Effector CD8-positive, alpha-beta T cell (primary cell): ENCODE measurements at places on chromosomes 12 and 14.
A peak's percentile ranks its signal among the peaks of the same experiment; 100 is the strongest.

- DNase-seq: no peak
These were observed 29.2 kb downstream of the ZCCHC8 start for GRCh38 chr12:122471324-122472226.

DNA sequence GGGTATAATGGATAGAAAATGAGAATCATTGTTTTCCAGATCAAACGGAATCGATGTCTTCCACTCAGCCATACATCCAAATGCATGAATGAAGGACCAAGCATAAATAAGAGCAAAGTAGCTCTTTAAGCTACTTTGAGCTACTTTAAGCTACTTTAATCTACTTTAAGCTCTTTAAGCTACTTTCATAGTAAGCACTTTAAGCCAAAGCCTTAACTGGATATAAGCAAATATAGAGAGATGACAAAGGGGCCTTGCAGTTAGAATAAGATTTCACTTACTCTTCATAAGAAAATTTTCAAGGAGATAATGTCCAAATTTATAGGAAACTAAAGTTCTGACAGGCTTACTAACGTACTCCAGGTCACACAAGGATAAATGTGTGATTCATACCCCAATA is 355.6 kb upstream of the KITLG start:
- DNase-seq: no peak

- DNase-seq: no peak
These were observed 268.8 kb downstream of the TTC8 start for GRCh38 chr14:89093083-89093730.

DNA sequence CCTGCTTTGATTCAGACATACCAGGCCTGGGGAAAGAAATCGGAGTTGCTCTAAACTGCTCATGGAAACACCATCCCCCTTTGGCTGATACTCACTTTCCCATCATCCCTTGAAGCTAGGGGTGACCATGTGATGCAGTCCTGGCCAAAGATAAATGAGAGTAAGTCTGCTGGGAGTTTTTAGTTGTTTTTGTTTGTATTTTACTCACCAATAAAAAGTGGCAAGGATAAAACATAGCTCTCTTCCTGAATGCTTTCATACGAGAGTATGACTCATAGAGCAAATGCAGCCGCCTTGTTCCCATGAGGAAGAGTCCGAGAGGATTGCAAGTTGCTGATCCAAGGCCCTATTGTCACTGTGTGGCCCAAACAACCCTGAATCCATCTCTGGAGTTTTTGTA is 126.4 kb upstream of the TMEM132C start:
- no peak for DNase-seq

GRCh38 chr14:28765831-28766468 is 637 bp upstream of the FOXG1 start:
- no peak for DNase-seq

DNA sequence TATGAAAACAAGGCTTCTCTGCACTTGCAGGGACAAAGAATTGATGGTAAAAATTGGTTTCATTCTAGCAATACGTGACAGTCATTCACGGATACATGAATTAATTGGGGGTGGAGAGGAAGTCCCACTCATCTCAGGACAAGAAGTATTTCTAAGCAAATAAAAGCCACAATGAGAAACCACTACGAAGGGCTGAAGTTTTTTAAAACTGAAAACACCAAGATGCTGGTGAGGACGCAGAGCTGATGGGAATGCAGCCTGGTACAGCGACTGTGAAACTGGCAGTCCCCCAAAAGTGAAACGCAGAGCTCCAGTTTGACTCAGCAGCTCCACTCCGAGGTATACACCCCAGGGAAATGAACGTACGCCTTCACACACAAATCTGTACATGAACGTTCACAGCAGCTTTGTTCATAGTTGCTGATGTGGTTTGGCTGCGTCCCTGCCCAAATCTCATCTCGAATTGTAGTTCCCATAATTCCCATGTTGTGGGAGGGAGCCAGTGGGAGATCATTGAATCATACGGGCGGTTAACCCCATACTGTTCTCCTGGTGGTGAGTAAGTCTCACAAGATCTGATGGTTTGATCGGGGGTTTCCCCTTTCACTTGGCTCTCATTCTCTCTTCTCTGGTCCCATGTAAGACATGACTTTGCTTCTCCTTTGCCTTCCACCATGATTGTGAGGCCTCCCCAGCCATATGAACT is 89.0 kb downstream of the SCARB1 start:
- DNase-seq: no peak

- no peak for DNase-seq
These were observed 113.9 kb upstream of the USP15 start for GRCh38 chr12:62146318-62146717.

DNA sequence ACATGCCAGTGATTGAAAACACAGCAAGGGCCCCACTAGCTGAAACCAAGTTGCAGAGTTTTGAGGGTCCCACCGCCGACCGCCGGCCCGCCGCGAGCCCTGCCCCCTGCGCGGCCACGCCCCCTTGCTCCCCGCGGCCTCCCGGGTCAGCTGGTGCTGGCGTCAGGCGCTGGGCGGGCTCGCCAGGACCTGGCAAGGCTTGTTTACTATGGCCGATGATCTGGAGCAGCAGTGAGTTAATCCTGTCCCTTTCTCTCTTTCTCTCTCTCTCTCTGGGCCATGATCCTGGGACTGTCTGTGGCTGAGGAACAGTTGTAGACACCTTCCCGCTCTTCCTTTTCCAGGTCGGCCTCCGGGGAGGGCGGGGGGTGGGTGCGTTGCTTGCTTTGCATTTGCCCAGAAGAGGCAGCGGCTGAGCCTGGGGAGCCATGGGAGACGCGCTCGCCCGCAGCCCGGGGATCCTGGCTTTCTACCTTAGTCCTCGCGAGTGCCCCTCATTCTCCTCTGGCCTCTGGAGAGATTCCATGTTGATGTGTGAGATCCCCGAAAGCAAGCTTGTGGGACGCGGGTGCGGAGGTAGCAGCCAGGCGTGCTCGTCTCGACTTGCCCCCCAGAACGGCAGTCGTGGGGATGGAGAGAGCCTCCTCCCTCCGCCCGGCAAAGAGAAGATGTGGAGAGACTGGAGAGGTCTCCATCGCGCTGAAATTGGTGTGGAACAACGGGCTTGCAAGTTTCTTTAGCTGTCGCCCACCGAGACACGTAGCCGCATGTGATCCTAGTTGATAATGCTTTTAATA is at the start of gene ABHD4:
Gene ABHD4, plus strand, starts transcription at position 202 of the 797 bp plus-strand sequence. Its CDS starts 7 bp downstream, at position 209.
- DNase-seq: peak; percentile 49

DNA sequence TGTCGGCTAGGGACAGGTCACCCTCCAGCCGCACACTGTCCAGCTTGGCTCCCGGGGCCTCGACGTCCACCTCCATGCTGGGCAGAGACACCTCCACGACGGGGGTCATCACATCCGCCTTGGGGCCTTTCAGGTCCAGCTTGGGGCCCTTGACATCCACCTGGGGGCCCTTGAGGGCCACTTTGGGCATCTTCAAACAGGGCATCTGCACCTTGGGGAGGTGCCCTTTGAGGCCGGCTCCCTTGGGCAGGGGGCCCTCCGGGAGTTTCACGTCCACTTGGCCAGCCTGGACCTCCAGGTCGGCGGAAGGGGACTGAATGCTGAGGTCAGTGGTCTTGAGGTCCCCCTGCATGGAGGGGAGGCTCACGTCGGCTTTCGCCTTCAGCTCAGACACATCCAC is 17.9 kb downstream of the PLD4 start:
- DNase-seq: no peak

DNA sequence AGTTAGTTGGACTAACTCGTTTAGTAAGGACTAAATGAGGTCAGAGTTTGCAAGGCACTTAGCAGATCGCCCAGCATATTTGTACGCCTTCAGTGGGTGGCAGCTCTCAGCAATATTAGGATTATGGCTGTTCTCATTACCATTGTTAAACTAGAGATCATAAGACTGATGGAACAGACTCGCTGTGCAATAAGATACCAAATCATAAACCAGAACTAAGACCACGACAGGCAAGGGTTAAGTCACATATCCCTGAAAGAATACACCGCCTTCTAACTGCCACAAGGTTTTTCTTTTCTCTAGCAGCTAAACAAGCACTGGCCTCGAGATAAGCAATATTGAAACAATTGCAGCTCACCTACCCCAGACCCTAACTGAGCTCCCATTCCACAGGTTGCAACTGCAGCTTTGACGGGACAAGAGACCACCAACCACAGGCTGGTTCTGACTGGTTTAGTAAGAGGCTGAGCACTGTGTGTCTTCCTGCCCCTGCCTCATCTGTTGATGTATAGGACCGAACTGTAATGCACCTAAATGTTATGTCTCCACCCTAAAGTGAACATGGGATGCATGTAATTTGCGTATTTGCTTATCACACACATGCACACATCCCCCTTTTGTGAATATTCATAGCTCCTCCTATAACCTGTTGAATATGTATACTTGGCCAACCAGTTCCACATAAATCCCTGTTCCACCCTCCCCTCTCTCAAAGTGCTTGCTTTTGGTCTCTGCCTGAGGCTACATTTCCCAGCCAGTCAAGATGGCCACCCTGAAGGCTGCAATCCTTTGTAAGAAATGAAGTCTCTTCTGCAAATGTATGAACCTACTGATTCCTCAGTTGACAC is 153.2 kb downstream of the CALM1 start:
- DNase-seq: no peak
